ENCODE measurements at places on chromosomes 3 and 15.

DNA sequence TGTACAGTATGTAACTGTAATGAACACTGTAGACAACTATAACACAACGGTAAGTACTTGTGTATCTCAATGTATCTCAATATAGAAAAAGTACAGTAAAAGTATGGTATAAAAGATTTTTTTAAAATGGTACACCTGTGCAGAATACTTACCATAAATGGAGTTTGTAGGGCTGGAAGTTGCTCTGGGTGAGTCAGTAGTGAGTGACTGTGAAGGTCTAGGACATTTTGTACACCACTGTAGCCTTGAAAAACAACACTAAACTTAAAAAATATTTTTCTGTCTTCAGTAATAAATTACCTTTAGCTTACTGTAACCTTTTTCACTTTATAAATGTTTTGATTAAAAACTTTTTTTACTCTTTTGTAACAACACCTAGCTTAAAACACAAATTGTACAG, 142.9 kb downstream of the ATG7 start:
- no peak for DNase-seq

DNA sequence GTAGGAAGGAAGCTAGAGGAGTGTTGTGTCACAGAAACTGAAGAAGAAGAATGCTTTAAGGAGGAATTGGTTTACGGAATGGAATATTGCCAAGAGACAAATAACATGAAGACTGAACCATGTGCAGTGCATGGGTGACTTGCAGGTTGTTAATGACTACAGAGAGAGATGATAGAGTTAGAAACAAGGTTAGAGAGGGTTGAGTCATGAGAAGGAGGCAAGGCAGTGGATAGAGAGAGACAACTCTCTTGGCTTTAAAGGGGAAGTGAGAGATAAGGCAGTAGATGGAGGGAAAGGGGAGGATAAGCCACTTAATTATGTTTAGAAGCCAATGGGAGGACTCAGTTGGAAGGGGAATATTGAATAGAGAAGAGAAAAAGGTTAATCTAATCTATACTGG, 119.3 kb upstream of the CCNL1 start:
- DNase-seq, result no peak

- no peak for DNase-seq
Measured at GRCh38 chr3:80618295-80619256, 850.8 kb upstream of the ROBO1 start.

GRCh38 chr3:123672429-123673146, 87.7 kb upstream of the HACD2 start:
- DNase-seq, result no peak

GRCh38 chr15:65245096-65245856, 34.0 kb upstream of the CILP start:
- DNase-seq, result no peak

GRCh38 chr3:143380449-143380848, 260.9 kb downstream of the CHST2 start:
- DNase-seq, result peak; percentile 75

DNA sequence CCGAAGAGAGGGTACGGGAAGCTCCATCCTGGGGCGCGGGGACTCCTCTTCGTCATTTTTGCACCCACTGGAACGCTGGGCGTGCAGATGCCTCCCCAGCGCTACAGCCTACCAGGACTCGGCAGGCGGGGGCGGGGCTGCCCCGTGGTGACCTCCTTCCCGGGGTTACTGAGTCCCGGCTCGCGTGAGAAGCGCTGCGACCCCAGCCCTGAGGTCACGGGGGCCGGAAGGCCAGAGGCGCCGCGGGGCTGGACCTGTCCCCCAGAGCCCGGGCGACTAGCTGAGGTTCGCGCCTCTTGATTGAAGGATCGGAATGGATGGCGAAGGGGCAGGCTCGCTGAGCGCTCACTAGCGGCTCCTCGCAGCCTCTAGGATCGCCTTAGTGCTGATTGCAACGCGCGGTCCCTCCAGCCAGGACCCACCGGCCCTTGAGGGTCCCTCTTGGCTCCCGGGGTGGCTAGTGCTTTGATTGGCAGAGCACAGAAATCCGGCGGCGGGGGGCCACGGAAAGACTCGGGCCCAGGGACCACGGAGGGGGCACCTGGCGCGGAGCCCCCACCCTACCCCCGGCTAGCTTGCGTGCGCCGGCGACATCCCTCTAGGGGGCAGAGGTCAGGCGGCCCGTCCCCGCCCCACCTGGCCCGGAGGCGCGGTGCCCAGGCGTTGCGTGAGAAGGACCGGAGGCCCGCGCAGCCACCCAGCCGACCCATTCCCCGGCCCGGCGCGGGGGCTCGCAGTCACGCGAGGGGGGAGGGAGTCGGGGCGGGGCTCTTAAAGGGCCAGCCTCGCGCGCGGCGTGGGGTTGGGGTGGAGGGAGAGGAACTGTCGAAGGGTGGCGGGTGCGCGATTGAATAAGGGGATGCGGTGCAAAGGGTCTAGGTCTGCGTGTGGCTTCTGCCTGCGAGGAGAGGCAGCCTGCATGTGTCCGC, 781 bp upstream of the CYP1A1 start:
- peak; percentile 23 for DNase-seq

- DNase-seq, result no peak
Measured at GRCh38 chr15:42955518-42955917, 34.9 kb upstream of the TTBK2 start.
